SIG-M5 (cell line): ENCODE measurements at places on chromosomes 16 and 17.

- no peak for DNase-seq
These were observed 159.5 kb downstream of the MSI2 start for GRCh38 chr17:57415751-57416207.

- DNase-seq: no peak
These were observed 75.4 kb downstream of the IRX3 start for GRCh38 chr16:54211203-54211602.

DNA sequence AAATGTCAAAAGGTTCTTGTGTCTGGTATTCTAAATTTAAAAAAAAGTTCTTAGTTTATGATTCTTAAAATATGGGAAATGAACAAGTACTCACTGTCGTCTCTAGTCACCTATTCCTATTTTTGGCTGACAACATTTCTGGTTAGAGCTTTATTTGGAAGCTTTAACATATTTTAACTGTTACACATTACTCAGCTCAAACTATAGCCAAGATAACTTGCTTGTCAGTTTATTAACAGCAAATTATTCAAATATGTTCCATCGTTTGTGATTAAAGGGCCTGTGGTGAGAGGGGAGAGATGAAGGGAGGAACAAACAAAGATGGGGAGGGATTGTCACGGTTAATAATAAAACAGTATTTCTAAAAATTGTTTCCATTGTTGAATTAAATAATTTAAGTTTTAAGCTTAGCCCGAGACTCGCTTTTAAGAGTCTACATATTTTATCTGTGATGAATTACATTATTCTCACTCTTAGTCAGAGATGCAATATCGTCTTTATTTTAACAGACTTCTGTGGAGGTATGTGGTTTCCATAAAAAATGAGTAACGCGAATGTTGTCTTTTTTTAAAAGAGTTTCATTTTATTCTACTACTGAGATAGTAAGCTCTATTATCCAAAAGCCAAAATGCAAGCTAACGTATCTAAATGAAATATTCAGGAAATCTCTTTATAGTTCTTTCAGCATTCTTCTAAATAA is 321.9 kb upstream of the PMFBP1 start:
- no peak for DNase-seq

- DNase-seq: no peak
These were observed 12.6 kb upstream of the CLUH start for GRCh38 chr17:2723997-2724783.
